ENCODE measurements at places on chromosomes 2 and 18. TPM values are rescaled to one million over a fixed set of nuclear protein-coding genes. Genes with fewer than 3 reads are reported as not detected.

The LCT gene
- 0.13 TPM for total RNA-seq

The TEX44 gene
- not detected for total RNA-seq

The DPP10 gene
- not detected for total RNA-seq

The PTPRM gene
- total RNA-seq = 3.4 TPM

The CD8B2 gene
- total RNA-seq = 0.05 TPM

The LRRTM1 gene
- total RNA-seq = not detected

The GPR17 gene
- total RNA-seq = not detected

The CEBPZOS gene
- total RNA-seq = 32.7 TPM

The UGT1A6 gene
- total RNA-seq = not detected

The KYNU gene
- total RNA-seq = not detected

The EML6 gene
- 0.86 TPM for total RNA-seq

The MAPRE2 gene
- 45.9 TPM for total RNA-seq

The ABCG8 gene
- total RNA-seq = not detected

The HOXD8 gene
- not detected for total RNA-seq

The ALLC gene
- total RNA-seq = not detected

The IL1RN gene
- 0.25 TPM for total RNA-seq

The NXPH2 gene
- total RNA-seq = not detected

All from activated naive CD4-positive, alpha-beta T cell treated with anti-CD3 and anti-CD28 coated beads, Interleukin-2, amount 10 ng/mL, durations not matched to agents 5 hours and 36 hours (primary cell).